Esophagus mucosa (tissue), 1 donor: ENCODE measurements at places on chromosomes 6 and 20. TPM values are rescaled to one million over a fixed set of nuclear protein-coding genes. Genes with fewer than 3 reads are reported as not detected.

Gene NKAIN2
- not detected for total RNA-seq

Gene TNFRSF21
- 64.6 TPM for total RNA-seq

Gene SLC17A3
- total RNA-seq = not detected

Gene SHLD1
- total RNA-seq = 6.4 TPM

Gene PXDC1
- 7.2 TPM for total RNA-seq

Gene DPPA5
- total RNA-seq = not detected

Gene BNIP5
- total RNA-seq = not detected

Gene TRIM40
- total RNA-seq = not detected

Gene ANKRD6
- 9.9 TPM for total RNA-seq

Gene OTOR
- not detected for total RNA-seq

Gene TUBB2B
- total RNA-seq = 3.0 TPM

Gene PRSS35
- total RNA-seq = not detected

Gene CCN6
- total RNA-seq = not detected

Gene FKBP1C
- total RNA-seq = not detected

Gene TMC2
- not detected for total RNA-seq

Gene C6orf141
- total RNA-seq = 9.3 TPM

Gene NRM
- 12.7 TPM for total RNA-seq

Gene TSPO2
- not detected for total RNA-seq

Gene DEFB124
- total RNA-seq = not detected

Gene FOXS1
- total RNA-seq = 0.40 TPM

Gene CD93
- total RNA-seq = 7.9 TPM

Gene SNAP25
- 0.08 TPM for total RNA-seq

Gene FRMD1
- not detected for total RNA-seq

Gene FITM2
- 3.8 TPM for total RNA-seq

Gene HDGFL1
- total RNA-seq = not detected

Gene THEMIS
- total RNA-seq = 0.16 TPM

Gene ID4
- 10.2 TPM for total RNA-seq
